Kidney glomerular epithelial cell (primary cell): ENCODE measurements at places on chromosomes 7 and 10.

DNA sequence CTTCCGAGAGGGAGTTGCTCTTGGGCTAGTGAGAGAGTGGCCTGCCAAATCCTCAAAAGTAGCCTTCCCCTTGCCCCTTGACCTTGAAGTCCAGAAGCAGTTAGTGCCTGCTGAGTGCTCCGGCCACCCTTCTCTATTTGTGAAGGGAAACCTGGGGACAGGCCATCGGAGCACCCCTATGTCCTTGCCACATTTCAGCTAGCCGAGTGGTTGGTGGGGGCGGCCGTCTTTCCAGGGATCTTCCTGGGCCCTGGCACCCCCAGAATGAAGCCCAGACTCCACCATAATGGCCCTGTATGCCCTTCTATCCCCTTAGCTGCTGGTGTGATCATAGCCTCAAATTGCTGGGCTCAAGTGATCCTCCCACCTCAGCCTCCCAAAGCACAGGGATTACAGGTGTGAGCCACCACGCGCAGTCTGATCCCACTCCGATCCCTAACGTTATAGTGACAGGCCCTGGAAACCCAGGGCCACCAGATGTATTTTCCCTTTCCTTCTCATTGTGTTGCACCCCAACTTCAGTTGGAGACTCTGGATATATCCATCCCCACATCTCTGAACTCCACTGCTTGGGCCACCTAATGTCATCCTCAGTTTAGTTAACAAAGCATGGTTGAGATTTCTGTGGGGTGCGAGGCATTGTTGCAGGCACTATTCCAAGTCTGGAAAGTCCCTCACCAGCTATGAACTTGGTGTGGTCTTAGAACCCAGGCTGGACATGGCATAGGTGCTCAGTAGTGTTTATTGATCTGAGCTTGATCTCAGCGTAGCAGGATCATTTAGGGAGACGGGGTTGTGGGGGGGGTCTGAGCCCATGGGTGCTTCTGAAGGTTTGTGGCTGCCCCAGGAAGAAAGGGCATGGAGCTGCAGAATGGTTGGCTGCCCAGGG lies 1.6 kb downstream of the TSPAN14 start:
- DNase-seq, result no peak

- no peak for DNase-seq
These were observed 13.9 kb upstream of the HSPA12A start for GRCh38 chr10:116756277-116756676.

GRCh38 chr7:39272111-39272510 lies 294.1 kb upstream of the YAE1 start:
- DNase-seq, result no peak

GRCh38 chr10:773562-774161 lies 84.2 kb upstream of the DIP2C start:
- DNase-seq, result no peak

DNA sequence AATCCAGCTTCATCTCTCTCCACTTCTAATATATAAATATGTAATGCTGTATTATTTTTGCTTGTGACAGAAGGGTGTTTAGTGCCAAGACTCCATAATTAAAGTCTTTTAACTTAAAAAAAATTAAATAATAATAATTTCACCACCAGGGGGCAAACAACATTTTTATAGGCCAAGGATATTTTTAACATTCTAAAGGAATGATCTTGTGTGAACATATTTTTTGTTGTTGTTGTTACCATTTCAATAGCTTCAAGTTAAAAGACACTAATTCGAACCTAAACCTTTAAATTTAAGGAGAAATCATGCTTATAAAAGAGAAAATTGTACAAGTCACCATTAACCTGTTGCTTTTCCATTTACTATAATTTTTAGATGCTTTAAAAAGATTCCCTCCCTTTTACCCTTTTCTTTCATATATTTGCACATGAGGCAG lies 7.5 kb upstream of the DNAJC1 start:
- DNase-seq, result no peak

GRCh38 chr10:13502380-13502779 lies 26.4 kb downstream of the BEND7 start:
- no peak for DNase-seq

- no peak for DNase-seq
These were observed 28.8 kb downstream of the ARL4A start for GRCh38 chr7:12716134-12716681.

GRCh38 chr7:32560075-32560474 lies 64.8 kb downstream of the AVL9 start:
- DNase-seq, result no peak

- no peak for DNase-seq
These were observed 19.0 kb upstream of the MGMT start for GRCh38 chr10:129448086-129448485.

GRCh38 chr10:15035385-15036301 lies 8.1 kb upstream of the OLAH start:
- no peak for DNase-seq

- no peak for DNase-seq
These were observed 32.1 kb upstream of the PURB start for GRCh38 chr7:44917465-44917864.

DNA sequence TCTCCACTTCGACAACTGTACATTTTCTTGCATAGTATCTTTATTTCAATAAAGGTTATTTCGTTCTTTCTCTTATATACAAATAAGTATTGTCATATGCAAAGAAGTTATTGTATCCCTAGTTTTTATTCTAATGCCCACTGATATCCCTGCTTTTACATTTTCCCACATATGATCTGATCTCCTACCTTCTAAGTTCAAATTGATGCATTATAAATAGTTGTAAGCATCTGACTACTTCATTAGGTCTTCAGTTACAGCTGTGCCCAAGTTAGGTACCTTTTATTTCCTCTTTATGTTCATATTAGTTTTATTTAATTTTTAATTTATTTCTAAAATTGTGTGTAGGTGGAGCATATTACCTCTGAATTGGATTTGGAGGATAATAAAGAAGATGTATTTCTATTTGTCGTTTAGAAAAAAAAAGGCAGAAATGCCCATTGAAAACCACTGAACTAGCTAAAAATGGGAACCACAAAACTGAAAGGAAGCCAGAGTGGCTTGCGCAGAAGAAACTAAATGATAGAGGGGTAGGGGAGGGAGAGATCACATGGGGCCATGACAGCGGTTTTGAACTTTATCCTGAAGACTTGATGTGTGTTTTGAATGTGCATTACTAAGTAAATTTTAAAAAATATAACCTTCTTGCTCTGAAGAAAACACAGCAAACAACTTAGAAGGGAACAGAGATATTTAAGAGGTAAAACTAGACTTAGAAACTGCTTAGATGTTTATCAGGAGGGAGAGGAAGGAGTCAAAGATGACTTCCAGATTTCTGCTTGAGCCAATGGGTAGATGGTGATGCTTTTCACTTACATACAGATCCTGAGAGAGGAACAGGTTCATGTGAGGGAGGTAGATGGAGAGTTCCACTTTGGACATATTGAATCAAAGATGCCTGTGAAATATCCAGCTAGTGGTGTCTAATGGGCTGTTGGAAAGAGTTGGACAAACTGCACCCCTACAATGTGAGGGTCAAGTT lies 9.3 kb upstream of the ZC3HAV1L start:
- DNase-seq, result no peak

DNA sequence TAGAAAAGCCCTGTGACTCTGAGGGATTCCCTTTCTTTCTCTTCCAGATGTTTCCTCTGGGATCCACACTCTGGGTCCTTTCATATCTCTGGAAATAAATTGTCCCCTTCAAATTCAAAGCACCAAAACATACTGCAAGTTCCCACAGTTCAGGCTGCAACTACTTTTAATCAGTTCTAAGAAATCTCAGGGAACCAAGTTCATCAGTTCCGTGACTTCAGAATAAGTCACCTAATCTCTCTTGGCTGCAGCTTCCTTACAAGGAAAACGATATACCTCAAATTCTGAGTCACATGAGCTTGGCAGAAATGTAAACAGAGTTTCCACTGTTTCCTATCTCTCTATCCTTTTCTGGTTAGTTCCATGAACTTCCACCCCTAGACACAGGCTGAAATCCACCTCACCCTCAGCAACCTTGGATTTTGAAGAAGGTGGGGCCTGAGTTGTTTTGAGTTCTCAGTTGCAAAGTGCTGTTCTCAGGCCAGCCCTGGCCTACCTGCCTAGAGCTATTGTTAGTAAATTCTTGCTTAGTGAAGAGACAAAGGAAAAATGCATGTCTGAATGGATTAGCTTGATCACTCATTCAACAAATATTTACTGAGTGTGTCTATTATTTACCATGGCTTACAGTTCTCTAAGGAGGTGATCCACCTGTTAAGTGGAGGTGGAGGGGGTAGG lies 59.3 kb upstream of the IL6 start:
- peak; percentile 58 for DNase-seq

DNA sequence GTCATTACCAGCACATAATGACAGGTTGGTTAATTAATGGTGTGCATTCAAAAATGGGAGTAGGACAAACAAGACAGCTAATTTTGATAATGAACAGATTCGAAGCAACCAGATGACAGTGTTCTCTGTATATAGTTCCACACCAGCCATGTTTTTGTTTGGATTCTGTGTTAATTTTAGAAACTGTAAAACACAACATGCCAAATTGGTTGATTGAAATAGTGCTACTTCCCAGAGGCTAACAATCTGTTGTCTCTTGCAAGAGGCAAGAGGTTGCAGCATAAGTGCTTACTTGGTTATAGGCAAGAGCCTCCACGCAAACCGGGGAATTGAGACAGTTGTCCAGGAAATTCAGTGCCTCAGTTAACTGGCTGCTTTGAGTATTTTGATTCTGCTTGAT lies 170.2 kb upstream of the HABP2 start:
- DNase-seq, result no peak

- no peak for DNase-seq
These were observed 101.5 kb upstream of the TMEM72 start for GRCh38 chr10:44809647-44810046.

GRCh38 chr7:39535720-39536119 lies 30.5 kb upstream of the YAE1 start:
- no peak for DNase-seq

GRCh38 chr7:30596014-30596641 lies 1.4 kb downstream of the GARS1 start:
- no peak for DNase-seq

GRCh38 chr7:4139656-4140625 lies 542.2 kb upstream of the FOXK1 start:
- no peak for DNase-seq

DNA sequence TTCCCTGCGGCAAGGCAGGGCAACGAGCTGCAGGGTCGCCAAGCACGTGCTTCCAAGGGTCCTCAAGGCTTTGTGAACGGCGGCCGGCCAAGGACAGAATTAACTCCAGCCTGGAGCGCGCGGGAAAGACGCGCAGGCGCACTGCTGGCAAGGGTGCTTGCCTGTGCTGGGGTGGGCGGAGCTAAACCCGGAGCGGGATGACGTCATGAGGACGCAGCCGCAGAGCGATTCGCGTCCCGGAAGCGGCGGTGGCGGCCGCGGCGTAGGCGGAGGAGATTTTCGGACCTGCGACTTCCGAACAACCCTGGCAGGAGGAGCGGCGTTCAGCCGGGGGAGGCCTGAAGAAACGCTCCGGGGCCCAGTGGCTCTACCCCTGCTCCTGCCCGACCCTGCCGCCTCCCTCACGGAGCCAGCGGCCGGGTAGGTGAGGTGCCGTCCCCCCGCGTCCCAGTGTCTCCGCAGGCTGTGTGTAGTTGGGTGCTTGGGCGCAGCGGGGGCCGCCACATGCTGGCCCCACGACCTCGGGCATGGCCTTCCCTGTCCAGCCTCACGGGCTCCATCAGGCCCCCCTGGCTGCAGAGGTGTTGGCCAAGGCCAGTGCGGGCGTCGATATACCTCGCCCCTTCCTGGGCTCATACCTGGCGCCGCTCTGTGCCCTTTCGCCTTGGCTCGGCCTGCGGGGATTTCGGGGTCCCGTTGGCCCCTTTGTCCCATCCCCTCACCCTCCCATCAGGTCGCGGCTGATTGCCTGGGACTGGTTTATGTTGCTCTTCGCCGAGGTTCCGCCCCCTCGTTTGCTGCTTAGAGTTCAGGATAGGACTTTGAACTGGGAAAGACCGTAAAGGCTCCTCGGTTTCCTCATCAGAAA lies at the start of gene ZFYVE27:
TSS of gene ZFYVE27 (plus strand) at position 227 of the 868 bp plus-strand sequence. CDS start 1,350 bp downstream, outside the sequence.
- peak; percentile 93 for DNase-seq

DNA sequence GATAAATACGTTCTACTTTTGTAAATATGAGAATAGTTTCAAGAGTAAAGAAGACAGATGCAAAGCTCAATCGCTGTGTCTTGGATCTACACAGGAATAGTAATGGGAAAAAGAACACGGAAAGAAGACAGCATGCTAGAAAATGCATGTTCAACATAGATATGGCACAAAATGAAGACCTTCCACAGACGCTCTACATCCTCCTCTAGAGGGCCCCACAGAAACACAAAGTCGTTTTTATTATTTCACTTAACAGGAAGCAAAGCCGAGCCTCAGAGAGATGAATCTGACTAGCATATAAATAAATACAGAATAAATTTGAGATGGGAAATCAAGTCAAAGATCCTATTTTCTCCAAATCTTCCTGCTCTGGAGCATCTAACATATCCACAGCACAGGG lies 292.6 kb downstream of the PARD3 start:
- DNase-seq, result no peak
